AG10803 (cell line): ENCODE measurements at places on chromosomes 2 and 18.

GRCh38 chr2:218285604-218286003 is 6.7 kb downstream of the TMBIM1 start:
- DNase-seq = peak; percentile 89

GRCh38 chr2:61786876-61787275 is 67.0 kb downstream of the FAM161A start:
- peak; percentile 23 for DNase-seq

- DNase-seq = peak; percentile 61
These were observed 71.1 kb upstream of the TFCP2L1 start for GRCh38 chr2:121356058-121356640.

DNA sequence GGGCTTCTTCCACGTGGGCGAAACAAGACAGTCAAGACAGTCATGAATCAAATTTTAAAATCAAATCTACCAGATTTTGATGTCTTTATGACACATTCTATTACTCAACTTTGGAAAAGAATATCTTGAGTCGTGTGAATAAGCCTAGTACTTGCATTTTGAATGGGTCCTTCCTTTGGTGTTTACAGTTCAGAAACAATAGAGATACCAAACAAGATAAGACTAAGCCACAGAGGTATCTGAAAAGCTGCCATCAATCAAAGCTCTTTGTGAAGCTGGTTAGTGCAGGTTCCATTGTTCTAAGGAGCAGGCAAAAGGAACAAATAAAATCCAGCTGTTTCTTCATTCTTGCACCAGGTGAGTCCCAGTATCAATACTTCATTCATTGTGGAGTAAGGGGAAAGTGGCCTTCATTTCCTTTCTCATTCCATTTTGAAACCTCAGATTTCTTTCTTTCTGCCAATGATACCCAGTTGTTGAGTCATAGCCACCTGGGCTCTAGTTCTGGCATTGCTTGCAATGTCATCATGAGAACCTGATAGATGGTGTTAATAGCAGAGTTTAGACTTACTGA is 151.7 kb upstream of the L3MBTL4 start:
- no peak for DNase-seq

GRCh38 chr18:11982981-11983380 is 1.7 kb downstream of the IMPA2 start:
- DNase-seq = no peak

- no peak for DNase-seq
These were observed 362.0 kb downstream of the SOX11 start for GRCh38 chr2:6054161-6054671.
